ENCODE measurements at places on chromosomes 7 and 10.

DNA sequence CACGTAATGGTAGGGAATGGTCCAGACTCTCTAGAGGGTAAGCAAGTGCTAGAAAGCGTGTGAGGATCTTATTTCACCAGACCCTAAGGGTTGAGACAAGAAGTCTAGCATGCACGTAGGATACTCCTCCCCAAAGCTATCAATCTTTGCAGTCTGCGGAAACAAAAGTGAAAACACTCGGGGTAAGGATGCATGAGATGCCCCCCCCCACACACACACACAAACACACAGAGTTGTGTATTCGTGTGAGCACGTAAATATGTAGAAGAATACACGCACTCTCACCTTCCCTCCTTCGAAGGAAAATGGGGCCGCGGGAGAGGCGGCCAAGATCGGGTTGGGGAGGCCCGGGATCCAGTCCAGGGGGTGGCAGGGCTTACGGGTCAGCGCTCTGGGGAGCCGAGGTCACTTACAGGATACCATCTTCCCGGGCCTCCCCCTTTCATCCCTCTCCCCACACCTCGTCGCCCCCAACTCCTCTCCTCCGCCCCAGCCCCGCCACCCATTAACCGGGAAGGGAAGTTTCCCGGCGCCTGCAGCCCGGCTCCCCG, 455 bp downstream of the CUL2 start:
- DNase-seq = no peak

GRCh38 chr10:125812128-125812750, 10.8 kb downstream of the UROS start:
- DNase-seq = no peak

DNA sequence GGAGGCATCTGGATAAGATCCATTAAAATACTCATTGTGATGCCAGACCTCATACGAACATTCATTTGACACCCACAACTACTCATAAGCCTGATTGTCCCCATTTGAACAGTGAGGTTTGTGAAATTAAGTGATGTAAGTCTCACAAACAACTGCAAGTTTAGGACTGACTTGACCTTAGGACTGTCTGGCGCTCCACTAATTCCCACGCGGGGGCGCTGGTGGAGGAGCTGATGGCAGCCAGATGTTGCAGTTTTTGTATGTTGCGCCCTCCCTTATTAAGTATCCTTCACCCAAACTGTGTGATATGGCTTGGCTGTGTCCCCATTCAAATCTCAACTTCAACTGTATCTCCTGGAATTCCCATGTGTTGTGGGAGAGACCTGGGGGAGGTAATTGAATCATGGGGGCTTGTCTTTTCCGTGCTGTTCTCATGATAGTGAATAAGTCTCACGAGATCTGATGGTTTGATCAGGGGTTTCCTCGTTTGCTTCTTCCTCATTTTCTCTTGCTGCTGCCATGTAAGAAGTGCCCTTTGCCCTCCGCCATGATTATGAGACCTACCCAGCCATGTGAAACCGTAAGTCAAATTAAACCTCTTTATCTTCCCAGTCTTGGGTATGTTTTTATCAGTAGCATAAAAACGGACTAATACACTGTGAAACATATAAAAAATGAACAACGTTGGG, 20.3 kb upstream of the TIAL1 start:
- DNase-seq = peak; percentile 50

DNA sequence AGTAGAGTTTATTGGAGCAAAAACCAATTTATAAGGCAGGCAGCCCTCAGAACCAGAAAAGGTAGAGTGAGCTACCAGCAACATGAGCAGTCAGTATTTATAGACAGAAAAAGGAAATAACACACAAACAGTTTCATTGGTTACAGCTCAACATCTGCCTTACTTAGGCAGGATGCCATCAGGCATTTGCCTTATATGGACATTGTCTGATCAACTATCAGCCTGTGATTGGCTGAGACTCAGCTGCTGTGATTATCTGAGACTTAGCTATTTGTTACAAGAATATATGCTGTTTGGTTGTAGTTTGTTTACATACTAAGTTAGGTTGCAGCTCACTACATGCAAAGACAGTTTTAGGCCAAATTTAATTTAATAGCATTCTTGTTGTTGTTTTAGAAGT, 60.4 kb upstream of the CDK1 start:
- DNase-seq = no peak

DNA sequence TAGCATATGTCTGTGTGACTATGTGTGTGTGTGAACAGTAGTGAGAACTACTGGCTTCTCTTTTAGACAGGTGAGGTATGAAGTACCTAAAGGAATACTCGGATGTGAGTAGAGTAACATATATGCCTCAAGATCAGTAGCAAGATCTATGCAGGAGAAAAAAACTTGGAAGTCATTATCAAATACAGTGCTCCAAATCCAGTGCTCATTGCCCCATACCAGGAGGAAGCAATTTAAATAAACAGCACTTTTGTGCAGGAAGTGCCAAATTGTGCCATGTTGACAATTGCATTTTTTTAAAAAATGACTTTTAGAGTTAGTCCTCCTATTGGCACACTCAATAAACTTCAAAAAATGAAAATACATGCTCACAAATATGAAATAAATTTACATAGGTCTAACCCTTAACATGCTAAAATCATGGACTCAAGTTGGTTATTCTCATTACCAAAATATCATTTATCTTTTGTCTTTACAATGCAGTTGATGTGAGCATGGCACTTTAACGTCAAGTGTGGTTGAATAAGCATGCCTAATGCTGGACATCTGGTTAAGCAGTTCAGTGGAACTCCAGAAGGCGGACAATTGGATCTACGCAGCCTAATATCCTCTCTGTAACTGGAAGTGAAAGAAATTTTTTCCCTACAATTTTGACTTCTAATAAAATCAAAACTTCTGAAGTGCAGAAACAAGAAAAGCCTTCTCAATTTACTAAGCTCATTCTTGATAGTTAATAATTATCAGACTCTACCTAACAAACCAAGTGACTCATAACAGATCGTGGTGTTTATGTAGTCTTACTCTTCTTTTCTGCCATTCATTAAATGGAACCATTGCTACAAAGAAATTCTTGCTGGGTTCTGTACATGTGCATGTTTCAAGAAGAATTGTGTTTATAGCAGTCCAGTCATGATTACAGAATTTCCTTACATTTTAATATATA, 195.2 kb downstream of the MDFIC start:
- DNase-seq = no peak

GRCh38 chr10:124717911-124718741, 26.1 kb downstream of the FAM53B start:
- DNase-seq = no peak

GRCh38 chr7:125618516-125618915, 688.9 kb upstream of the POT1 start:
- DNase-seq = no peak

- no peak for DNase-seq
Measured at GRCh38 chr7:102451371-102452054, 13.2 kb downstream of the ALKBH4 start.

- DNase-seq = no peak
Measured at GRCh38 chr10:97207756-97208346, 22.1 kb upstream of the SLIT1 start.

- no peak for DNase-seq
Measured at GRCh38 chr7:47942132-47942531, 6.1 kb downstream of the PKD1L1 start.

- no peak for DNase-seq
Measured at GRCh38 chr10:44460416-44460815, 75.5 kb upstream of the CXCL12 start.

DNA sequence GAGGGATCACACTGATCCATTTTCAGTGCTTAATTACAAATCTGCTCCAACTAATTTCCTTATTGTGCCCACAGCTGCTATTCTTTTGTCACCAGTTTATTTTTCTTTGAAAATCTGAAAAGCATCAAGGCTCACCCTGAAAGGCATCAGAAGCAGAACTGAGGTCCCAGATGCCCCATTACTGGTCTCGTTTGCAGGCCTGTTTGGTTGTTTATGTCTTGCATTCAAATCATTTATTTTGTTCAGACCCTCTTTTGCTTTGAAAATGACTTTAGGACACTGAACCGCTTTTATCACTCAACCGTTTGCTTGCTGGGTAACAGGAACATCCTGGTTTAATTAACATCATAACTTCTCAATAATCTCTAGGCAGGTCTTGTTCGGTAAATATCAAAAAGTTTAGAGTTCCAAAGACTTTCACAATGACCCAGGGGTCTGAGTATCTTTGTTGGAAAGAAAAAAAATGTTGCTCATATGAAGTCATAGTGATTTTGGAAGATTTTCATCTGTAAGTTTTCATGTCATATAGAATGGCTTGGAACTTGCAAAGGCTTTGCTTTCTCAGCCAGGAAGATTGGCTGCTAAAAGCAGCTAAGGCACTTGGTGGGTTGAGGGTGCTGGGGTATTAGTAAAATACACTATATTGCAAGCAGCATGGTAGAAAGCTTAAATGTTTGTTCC, 398.3 kb upstream of the NPVF start:
- DNase-seq = no peak

- DNase-seq = no peak
Measured at GRCh38 chr7:66267249-66267648, 62.1 kb downstream of the TPST1 start.

DNA sequence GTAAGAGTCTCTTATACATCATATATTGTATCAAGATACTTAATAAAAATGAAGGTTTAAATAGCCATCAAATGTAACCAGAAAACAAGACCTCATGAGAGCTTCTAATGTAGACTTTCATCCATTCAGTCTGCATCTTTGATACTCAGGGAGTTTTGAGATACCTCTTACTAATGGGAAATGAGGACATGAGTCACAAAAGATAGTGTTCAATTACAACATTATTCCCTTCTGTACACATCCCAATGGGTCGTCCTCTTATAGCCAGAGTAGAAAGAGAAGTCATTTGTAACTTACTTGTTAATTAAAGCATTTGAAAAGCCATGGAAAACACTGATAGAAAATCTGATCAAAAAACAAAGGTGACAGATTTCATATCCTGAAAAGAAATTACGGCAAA, 19.4 kb downstream of the SHTN1 start:
- no peak for DNase-seq

DNA sequence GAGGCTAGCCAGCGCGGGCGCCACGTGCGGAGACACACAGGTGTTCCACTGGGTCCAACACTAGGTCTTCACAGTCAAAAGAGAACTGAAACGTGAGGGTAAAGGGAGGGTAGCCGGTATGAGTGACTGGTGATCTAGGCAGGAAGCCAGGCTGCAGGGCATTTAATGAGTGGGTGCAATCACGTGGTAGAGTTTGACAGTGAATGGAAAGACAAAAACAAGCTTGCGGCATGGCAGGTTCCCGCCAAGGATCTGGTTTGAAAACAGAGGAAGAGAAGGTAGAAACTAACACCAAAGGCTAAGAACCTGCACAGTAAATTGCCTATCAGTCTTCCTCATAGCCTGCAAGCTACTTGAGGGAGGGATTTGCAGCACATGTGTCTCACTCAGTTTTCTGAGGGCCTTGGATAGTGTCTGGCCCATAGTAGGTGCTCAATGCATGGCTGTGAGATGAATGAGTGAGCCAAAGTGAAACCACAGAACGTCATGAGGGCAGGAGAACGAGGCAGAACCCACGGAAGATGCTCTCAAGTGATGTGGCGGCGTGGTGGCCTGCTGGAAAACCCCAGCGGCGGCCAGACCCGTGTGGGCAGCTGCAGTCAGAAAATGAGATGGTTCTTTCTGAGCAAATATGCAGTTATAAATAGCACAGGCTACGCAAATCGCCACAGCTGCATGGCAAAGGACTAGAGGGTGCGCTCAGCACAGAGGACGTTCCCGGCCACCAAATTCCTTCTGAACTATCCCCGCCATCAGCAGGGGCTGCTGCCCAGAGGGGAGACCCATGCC, 183.6 kb upstream of the NFE2L3 start:
- DNase-seq = no peak

DNA sequence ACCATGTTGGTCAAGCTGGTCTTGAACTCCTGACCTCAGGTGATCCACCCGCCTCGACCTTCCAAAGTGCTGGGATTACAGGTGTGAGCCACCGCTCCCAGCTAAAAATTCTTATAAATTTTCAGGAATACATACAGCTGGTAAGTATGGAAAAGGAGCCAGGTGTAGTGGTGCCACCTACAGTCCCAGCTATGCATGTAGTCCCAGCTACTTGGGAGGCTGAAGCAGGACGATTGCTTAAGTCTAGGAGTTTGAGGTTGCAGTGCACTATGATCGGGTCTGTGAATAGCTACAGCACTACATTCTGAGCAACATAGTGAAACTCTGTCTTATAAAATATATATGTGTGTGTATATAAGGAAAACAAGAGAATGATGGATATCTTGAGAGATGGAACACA, 19.0 kb downstream of the LDB1 start:
- DNase-seq = no peak

DNA sequence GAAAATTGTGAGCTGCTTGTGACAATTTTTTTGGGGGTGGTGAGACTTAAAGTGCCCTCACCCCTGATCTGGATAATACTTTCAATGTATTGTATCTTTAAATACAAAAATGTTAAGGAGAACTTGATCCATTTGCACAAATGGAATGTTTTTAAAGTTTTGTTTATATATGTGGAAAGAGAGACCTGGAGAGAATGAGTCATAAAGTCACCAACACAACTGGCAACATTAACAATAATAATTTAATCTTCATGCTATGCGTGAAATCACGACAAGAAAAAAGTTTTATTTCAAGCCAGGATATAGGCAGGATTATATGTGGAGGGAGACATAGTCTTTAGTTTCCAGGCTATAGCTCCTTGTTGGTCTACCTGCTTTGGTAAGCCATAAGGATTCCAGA, 537.5 kb downstream of the GPAM start:
- DNase-seq = no peak
